ENCODE measurements at places on chromosomes 13 and 19. TPM values are rescaled to one million over a fixed set of nuclear protein-coding genes. Genes with fewer than 3 reads are reported as not detected.

GRCh38 chr19:33175156-33175782 is 18.9 kb upstream of the LRP3 start:
- no peak for DNase-seq

- DNase-seq: no peak
Measured at GRCh38 chr19:38013913-38014580, 107.0 kb downstream of the SIPA1L3 start.

DNA sequence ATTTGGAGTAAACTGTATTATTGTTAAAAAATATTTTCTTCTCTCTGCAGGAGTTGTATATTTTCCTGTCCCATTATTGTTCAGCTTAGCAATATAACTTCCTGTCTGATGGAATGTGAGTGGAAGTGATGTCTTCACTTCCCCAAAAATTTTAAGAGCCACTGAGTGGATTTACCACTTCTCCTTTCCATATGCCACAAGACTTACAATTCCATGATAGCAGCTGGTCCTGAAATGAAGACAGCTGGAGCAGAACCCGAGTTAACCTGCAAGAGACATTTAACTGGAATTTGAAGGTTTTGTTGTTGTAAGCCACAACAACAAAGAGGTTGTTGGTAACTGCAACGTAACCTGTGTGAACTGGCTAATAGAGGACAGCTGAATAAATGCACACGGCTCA is 23.4 kb upstream of the TBC1D4 start:
- DNase-seq: no peak

- no peak for DNase-seq
Measured at GRCh38 chr13:33479105-33479504, 193.6 kb upstream of the STARD13 start.

- peak; percentile 18 for DNase-seq
Measured at GRCh38 chr13:55439450-55439849, 1701.3 kb upstream of the PRR20A start.

DNA sequence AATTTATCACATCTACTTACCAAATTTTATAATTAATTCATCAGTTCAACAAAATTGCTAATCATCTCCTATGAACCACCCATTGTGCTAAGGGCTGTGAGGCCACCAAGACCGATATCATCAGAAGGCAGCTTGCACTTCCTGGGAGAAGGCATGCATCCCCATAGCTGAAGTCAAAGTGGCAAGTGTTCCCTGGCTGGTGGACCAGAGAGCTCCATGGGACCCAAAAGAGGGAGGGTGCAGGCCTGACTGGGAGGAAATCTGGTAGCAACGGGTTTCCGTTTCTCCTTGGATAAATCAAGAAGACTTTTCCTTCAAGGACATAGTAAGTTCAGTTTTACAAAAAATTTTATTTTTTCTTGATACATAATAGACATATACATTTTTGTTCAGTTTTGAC is 325.2 kb downstream of the FGF9 start:
- DNase-seq: no peak

- DNase-seq: no peak
Measured at GRCh38 chr13:93388701-93389100, 162.1 kb downstream of the GPC6 start.

DNA sequence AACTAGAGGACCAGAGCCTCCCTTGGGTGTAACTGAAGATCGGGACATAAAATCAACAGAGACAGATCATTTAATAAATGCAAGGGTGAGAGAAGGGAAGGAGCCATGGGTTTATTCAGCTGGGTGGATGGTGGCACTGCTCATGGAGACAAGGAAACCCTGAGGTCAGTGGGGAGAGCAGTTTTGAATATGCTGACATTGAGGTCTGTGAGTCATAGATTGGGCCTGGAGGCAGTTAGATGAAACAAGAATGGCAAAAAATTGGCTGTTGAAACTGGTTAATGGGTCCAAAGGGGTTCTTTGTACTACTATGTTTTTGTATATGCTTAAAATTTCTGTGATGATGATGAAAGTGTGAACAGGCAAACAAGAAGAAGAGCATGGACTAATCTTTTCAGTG is 5.1 kb upstream of the GTF3A start:
- no peak for DNase-seq

DNA sequence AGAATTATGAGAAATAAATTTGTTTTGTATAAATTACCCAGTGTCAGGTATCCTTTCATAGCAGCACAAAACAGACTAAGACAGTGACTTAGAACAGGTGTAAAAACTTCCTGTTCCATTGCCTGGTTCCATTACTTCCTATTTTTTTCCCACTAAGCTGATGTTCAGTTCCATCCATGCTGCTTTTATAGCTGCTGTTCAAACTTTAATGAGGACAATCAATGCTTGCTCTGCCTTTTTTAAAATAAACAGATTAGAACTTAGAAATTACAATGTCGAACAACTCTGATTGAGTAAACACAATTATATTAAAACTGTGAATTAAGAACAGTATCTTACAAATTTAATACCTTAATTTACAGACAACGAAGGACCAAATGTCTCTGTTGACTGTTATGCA is 818.9 kb downstream of the OLFM4 start:
- DNase-seq: no peak

DNA sequence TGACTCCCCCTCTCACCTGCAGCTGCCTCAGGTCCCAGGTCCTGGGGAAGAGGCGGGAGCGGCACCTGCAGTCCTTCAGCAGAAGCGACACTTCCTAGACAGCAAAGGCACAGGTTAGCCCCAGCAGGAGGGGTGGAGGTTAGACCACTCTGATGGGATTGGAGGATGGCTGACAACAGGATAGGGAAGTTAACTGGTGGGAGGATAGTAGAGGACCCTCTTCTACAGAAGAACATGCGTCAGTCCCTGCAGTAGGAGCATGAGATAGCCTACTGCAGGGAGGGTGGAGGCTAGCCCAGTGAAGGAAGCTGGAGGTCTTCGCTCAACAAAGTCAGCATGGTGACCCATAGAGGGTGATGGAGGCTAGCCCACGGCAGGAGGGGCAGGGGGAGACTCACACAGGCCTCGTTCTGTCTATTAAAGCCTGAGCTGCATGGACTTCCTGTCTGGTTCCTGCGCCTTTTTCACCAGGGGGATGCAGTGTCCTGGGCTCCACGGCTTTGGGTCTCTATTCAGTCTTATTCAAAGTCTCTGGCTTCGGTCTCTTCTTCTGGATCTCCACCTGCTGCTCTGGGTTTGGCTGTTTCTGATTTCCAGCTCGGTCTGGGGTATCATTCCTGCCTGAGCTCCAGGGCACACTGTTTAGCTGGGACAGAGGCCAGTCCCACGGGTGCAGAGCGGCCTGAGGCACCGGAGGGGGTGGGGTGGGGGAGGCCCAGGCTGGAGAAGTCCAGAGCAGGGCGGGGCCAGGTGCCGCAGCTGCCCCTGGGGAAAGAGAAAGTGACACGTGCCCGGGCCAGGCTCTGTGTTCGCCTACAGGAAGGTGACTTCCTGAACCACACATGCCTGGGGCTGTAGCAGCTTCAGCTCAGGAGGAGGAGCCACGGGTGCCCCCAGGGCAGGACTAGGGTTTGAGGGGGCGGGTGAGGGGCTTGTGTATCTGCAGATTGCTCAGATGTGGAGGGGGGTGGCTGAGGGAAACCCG is 7.3 kb downstream of the IFNL3 start:
- peak; percentile 52 for DNase-seq

- no peak for DNase-seq
Measured at GRCh38 chr13:44220948-44221347, 152.7 kb upstream of the SERP2 start.

DNA sequence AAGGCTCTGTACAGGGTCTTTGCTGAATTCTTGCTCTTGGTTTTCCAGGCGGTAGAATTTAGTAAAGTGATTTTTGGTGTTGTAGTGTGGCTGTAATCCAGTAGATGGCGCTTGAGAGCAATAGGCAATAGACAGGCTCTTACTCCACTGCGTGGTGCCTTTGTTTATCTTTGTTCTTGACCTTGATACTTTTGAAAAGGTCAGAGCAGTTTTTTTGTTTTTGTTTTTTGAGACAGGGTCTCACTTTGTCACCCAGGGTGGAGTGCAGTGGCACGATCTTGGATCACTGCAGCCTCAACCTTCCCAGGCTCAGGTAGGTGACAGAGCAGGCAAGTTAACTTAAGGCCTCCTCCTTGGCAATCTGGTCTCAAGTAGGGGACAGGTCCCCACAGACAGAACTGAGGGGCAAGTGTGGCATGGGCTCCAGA is 12.2 kb upstream of the LILRA5 start:
- DNase-seq: peak; percentile 74

Gene CLEC17A
- total RNA-seq: under 0.01 TPM

Gene TTC9B
- total RNA-seq: not detected

Gene CEACAM7
- not detected for total RNA-seq

Gene AKT2
- 118 TPM for total RNA-seq

Gene MATK
- total RNA-seq: not detected

Gene EIF3K
- 210 TPM for total RNA-seq

All from osteoblast (primary cell).